ENCODE measurements at places on chromosomes 11 and 22. TPM values are rescaled to one million over a fixed set of nuclear protein-coding genes. Genes with fewer than 3 reads are reported as not detected.

Gene CASP1
- total RNA-seq = 9.5 TPM

Gene GRIA4
- total RNA-seq = not detected

- DNase-seq = no peak
These were observed 18.0 kb downstream of the TBC1D22A start for GRCh38 chr22:46780453-46780852.

GRCh38 chr11:104588446-104588845, 309.8 kb downstream of the CASP12 start:
- no peak for DNase-seq

DNA sequence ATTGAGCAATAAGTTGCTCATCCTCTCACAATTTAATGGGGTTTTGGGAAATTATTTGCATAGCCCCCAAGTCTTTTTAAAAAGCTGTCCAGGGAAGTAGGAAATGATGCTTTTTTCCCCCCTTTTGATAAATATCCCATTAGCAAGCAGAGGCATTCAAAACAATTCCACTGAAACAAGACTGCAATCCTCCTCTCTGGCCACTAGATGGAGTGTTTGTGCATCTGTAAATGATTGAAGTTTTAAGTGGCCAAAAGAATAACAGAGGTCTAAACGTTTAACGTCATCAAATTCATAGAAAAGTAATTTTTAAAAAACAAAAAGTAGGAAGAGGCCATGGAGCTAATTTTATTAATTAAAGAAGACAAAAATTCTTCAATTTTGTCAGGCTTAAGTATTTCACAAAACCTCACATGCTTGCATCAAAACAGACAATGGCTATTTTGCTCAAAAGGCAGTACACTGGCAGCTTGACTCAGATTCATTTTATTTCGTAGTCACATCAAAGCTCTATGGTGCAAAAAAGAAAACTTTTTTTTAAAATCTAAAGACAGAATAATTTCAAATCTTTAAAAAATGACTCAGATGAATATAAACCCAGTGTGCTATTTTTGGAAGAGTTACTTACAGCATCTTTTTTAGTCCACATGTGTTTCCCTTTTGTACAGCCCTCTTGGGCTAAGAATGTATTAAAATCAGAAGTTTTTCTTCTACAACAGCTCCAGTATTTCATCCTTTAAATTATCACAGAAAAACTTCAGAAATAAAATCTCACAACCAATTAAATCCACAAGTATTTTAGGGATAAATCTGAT, 17.8 kb downstream of the CHORDC1 start:
- DNase-seq = no peak

GRCh38 chr11:26510164-26510563, 61.9 kb downstream of the MUC15 start:
- no peak for DNase-seq
